Endodermal cell (in vitro differentiated cells): ENCODE measurements at places on chromosomes 11 and 22. TPM values are rescaled to one million over a fixed set of nuclear protein-coding genes. Genes with fewer than 3 reads are reported as not detected.

DNA sequence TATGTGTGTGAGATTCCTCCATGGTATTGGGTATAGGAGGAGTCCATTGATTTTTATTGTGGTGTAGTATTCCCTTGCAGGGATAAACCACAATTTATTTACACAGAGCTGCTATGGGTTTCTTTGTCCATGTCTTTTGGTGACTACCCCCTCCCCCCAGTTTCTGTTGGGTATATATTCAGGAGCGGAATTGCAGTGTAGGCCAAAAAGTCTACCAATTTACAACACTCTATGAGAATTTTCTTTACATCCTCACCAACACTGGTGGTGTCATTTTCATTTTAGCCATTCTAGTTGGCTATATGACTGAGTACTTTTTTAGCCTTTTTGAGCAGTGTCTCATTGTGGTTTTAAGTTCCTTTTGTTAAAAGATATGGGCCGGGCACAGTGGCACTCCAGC is 55.2 kb upstream of the ATXN10 start:
- no peaks in the 10 kb centered on the region for H3K36me3 ChIP-seq
- DNase-seq = no peak

DNA sequence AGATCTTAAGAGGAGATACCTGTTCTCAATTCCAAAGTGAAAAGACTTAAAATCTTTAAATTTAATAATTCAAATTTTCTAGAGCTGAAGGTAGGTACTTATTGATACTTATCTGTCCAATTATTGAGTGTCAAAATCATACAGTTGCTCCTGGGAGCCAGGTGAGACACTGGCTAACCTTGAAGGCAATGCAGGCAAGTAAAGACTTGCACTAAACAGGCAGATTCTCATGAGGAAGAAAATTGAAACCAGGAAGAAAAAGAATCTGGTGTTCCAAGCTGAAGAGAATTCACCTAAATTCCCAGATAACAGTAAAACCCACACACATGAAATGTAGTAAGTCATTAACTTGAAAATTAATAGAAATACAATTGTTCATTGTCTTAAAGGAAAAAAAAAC is 30.3 kb downstream of the VSIG10L2 start:
- H3K27ac ChIP-seq = no peak overlapping the region
- DNase-seq = no peak
- no peaks in the 10 kb centered on the region for H3K36me3 ChIP-seq

- H3K4me3 ChIP-seq = no peak overlapping the region
- no peaks in the 10 kb centered on the region for H3K36me3 ChIP-seq
- peaks cover 7% of the 10 kb centered on the region for H3K4me1 ChIP-seq
- H3K27ac ChIP-seq = no peak overlapping the region
- peak; percentile 88 for DNase-seq
Measured at GRCh38 chr11:86608251-86608799, 64.1 kb downstream of the ME3 start.

DNA sequence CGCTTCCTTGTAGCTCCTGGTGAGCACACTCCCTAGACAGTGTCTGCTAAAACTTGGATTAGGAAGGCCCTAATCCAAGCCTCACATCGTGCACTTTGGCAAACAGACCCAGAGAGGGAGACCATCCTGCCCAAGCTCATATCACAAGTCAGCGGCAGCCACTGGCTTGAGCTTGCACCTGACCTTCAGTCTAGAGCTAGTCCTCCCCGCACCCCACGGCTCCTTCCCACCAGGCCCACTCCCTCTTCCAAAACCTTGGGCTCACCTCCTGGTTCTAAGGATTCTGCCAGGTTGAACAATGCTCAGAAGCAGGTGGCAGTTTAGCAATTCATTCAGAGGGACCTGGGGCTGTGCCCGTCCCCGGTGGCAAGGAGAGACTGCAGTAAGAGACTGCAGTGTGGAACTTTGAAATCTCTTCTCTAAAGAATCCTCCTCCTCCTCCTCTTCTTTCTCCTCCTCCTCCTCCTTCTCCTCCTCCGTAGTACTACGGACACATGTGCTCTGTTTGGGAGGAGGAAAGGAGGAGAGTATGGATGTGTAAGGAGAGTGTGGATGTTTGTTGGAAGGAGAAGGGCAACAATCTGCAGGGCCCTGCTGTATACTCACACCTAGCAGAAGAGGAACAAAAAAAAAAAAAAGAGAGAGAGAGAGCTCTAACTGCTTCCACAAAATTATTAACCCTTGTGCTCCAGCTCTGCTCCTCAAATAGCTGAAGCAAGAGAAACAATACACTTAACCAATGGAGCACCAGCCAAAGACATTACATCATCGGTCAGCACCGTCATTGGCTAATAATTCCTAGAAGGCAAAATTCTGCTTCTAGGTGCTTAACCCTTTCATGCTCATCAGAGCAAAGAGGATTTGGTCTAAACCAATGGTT is 6.0 kb downstream of the SYN3 start:
- no peaks in the 10 kb centered on the region for H3K36me3 ChIP-seq
- peaks cover 16% of the 10 kb centered on the region for H3K27me3 ChIP-seq
- peak; percentile 59 for DNase-seq

- H3K4me3 ChIP-seq = no peak overlapping the region
- peaks cover 60% of the 10 kb centered on the region for H3K36me3 ChIP-seq
- no peak for DNase-seq
- no peaks in the 10 kb centered on the region for H3K27me3 ChIP-seq
Measured at GRCh38 chr11:76005756-76006155, 190.7 kb downstream of the UVRAG start.

- DNase-seq = no peak
- H3K27ac ChIP-seq = no peak overlapping the region
- no peaks in the 10 kb centered on the region for H3K27me3 ChIP-seq
Measured at GRCh38 chr11:35582033-35582432, 36.2 kb upstream of the FJX1 start.

DNA sequence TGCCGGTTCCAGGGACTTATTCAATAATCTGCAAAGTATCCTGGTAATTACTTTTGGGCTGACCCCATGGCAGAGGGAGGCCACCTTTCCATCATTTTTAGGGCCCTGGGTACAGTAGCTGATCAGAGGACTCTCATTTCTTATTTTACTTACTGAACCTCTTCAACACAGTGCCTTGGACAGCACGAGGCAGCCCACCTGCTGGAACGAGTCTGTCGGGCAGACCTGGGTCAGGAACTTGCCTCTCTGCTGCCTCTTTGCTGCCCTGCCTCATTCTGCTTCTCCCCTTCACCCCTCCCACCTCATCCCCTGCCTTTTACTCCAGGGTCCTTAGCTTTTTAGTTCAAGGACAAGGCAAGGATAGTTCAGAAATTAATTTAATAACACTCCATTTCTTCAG is 204.5 kb downstream of the CSNK2A3 start:
- H3K4me3 ChIP-seq = no peak overlapping the region
- no peak overlapping the region for H3K27ac ChIP-seq
- no peaks in the 10 kb centered on the region for H3K36me3 ChIP-seq
- DNase-seq = peak; percentile 53

GRCh38 chr11:126079621-126080124 is 17.0 kb upstream of the CDON start:
- H3K27me3 ChIP-seq = peaks cover 79% of the 10 kb centered on the region
- no peak overlapping the region for H3K4me3 ChIP-seq
- no peaks in the 10 kb centered on the region for H3K36me3 ChIP-seq
- no peaks in the 10 kb centered on the region for H3K4me1 ChIP-seq
- peak; percentile 89 for DNase-seq

DNA sequence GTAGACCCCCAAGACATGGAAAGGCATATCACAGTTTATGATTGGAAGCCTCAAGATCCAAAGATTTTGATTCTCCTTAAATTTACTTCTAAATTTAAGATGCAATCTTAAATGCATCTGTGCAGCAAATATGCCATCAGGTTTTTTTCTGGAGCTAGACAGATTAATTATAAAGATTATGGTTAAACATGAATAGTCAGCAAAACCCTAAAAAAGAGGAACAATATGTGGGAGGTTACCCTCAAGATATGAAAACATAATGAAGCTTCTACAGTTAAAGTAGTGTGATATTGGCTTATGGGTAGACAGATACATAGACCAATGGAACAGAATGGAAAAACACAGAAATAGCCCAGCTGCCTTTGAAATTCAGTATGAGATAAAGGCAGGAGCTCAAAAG is 31.7 kb downstream of the OR8B12 start:
- no peak overlapping the region for H3K27ac ChIP-seq
- no peak for DNase-seq
- H3K4me3 ChIP-seq = no peak overlapping the region
- H3K36me3 ChIP-seq = no peaks in the 10 kb centered on the region

DNA sequence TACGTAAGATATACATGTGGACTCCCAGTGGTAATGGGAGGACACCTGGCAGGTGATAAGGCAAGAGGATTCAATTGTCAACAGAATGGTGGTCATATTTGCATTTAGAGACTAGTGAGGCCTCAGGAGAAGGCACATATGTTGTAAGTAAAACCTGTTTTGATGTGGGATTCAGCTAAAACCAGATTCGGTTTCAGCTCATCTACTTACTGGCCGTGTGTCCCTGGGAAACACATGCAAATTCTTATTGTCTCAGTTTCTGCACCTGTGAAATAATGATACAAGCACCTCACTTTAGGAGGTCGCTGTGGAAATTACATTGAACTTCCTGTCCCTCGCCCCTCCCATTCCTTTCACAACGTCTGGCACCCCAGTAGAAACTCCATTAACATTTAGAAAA is 78.9 kb upstream of the FIBIN start:
- H3K27ac ChIP-seq = no peak overlapping the region
- H3K4me3 ChIP-seq = no peak overlapping the region
- no peaks in the 10 kb centered on the region for H3K4me1 ChIP-seq
- H3K36me3 ChIP-seq = no peaks in the 10 kb centered on the region
- no peak for DNase-seq

DNA sequence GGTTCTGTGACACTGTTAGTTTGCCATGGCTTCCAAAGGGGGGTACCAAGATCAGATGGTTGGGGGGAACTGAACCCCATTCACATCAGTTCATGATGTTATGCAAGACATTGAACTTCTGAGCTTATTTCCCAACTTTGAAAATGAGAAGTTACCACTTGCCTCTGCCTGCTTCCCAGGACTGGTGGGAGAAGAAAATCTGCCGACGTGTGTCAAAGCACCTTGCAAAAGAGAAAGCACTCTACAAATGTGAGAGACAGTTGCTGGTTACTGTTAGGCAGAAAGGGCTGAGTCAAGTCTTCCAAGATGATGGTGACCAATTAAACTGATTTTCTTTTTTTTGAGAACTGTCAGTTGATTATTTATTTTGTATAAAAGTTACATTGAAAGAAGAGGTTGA is 45.6 kb downstream of the SMCO4 start:
- no peak overlapping the region for H3K4me3 ChIP-seq

DNA sequence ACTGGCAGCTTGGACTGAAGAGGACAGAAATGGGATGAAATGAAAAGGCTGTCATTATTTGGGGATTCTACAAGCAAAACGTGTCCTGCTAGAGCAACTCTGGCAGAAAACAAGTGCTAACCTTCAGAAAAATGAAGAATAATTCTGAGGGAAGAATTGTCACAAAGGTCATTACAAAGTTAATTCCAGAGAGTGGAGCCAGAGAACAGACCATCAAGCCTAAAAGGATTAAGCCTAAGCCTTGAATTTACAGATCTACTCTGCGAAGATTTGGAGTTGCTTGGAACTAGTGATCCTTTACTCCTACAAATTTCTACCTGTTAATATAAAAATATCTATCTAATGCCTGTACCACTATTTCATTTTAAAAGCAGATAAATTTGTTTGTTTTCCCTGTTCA is 1077.3 kb upstream of the CNTN5 start:
- no peak overlapping the region for H3K4me3 ChIP-seq
- no peak for DNase-seq
- no peaks in the 10 kb centered on the region for H3K27me3 ChIP-seq
- H3K4me1 ChIP-seq = no peaks in the 10 kb centered on the region
- H3K36me3 ChIP-seq = no peaks in the 10 kb centered on the region

GRCh38 chr22:44128958-44129618 is 51.6 kb upstream of the PARVG start:
- no peak for DNase-seq
- no peak overlapping the region for H3K4me3 ChIP-seq
- H3K27ac ChIP-seq = no peak overlapping the region
- H3K27me3 ChIP-seq = no peaks in the 10 kb centered on the region
- H3K4me1 ChIP-seq = peaks cover 8% of the 10 kb centered on the region
- H3K36me3 ChIP-seq = no peaks in the 10 kb centered on the region

GRCh38 chr11:118608360-118609227 is 1.2 kb downstream of the PHLDB1 start:
- DNase-seq = peak; percentile 67
- H3K4me1 ChIP-seq = peaks cover 14% of the 10 kb centered on the region
- H3K4me3 ChIP-seq = peak overlapping the region; percentile 72
- no peaks in the 10 kb centered on the region for H3K36me3 ChIP-seq
- H3K27me3 ChIP-seq = peaks cover 84% of the 10 kb centered on the region
- H3K27ac ChIP-seq = no peak overlapping the region

- H3K4me1 ChIP-seq = peaks cover 4% of the 10 kb centered on the region
- no peaks in the 10 kb centered on the region for H3K27me3 ChIP-seq
- no peak overlapping the region for H3K4me3 ChIP-seq
- H3K27ac ChIP-seq = peak overlapping the region; percentile 81
- no peaks in the 10 kb centered on the region for H3K36me3 ChIP-seq
- peak; percentile 83 for DNase-seq
Measured at GRCh38 chr22:27416511-27417420, 384.8 kb downstream of the MN1 start.

- DNase-seq = no peak
- peaks cover 9% of the 10 kb centered on the region for H3K4me1 ChIP-seq
- no peak overlapping the region for H3K27ac ChIP-seq
- peak overlapping the region; percentile 0 for H3K4me3 ChIP-seq
Measured at GRCh38 chr11:129146191-129146590, 45.9 kb downstream of the ARHGAP32 start.

DNA sequence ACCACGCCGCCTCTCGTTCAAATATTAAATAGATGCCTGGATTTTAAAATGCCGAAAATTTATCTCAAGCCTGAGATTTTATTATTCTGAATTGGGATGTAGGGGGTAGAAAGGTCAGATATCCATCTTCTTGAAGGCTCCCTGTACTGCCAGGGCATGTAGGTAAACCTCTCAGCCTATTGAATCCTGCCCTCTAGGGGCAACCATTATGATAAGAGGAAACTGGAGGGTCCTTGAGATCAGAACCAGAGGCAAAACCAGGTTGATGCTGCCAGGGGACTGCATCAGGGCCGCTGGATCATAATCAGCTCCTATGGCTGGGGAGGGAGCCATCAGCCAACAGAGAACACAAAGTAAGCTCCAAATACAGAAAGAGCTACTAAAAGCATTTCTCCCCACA is 92.4 kb downstream of the KCNC1 start:
- no peaks in the 10 kb centered on the region for H3K36me3 ChIP-seq
- peak; percentile 54 for DNase-seq
- H3K4me1 ChIP-seq = peaks cover 3% of the 10 kb centered on the region
- H3K27me3 ChIP-seq = no peaks in the 10 kb centered on the region
- no peak overlapping the region for H3K4me3 ChIP-seq

- DNase-seq = no peak
- no peak overlapping the region for H3K4me3 ChIP-seq
- no peak overlapping the region for H3K27ac ChIP-seq
Measured at GRCh38 chr11:47413908-47414684, 5.7 kb downstream of the SLC39A13 start.

CHRM4 gene
- not detected in 3 replicates for total RNA-seq

APOA1 gene
- total RNA-seq = 74.2 and 91.8 TPM in 2 replicates

LAYN gene
- total RNA-seq = 0.72 and 1.1 TPM in 2 replicates

PHLDA2 gene
- total RNA-seq = 5.1 and 7.3 TPM in 2 replicates

CST6 gene
- total RNA-seq = 2.8 to 4.2 TPM (median 3.0 TPM) in 3 replicates

BBOX1 gene
- total RNA-seq = not detected in 3 replicates

C11orf21 gene
- total RNA-seq = 0.20 TPM in 1 of 3 replicates, not detected in the others

C1QTNF5 gene
- 0.57 to 0.66 TPM (median 0.63 TPM) in 3 replicates for total RNA-seq

TMEM132A gene
- total RNA-seq = 114 and 135 TPM in 2 replicates

OR52H1 gene
- total RNA-seq = not detected in 3 replicates

CARD10 gene
- total RNA-seq = 17.3 to 24.4 TPM (median 23.5 TPM) in 3 replicates

TTC36 gene
- total RNA-seq = 0.46 to 0.61 TPM (median 0.56 TPM) in 3 replicates

CHST1 gene
- 1.0 to 1.6 TPM in 2 of 3 replicates, not detected in the other for total RNA-seq

PTPN5 gene
- 23.0 and 27.6 TPM in 2 replicates for total RNA-seq

CD6 gene
- total RNA-seq = 1.1 and 1.5 TPM in 2 replicates
